Activated T-helper 1 cell treated with anti-CD3 and anti-CD28 coated beads, Interleukin-12 subunit alpha, Interleukin-12 subunit beta, Interleukin-2, Interleukin-4 antibody, amounts not matched to agents 30 ng/mL and 10 ng/mL and 1 ng/mL, durations not matched to agents 14 hours and 24 hours and 36 hours (primary cell): ENCODE measurements at places on chromosomes 2 and 18. TPM values are rescaled to one million over a fixed set of nuclear protein-coding genes. Genes with fewer than 3 reads are reported as not detected.

GRCh38 chr2:82748653-82749052, 1710.4 kb downstream of the SUCLG1 start:
- no peaks in the 10 kb centered on the region for H3K4me1 ChIP-seq
- H3K36me3 ChIP-seq: no peaks in the 10 kb centered on the region
- no peak overlapping the region for H3K4me3 ChIP-seq
- no peak overlapping the region for H3K27ac ChIP-seq
- DNase-seq: no peak

- no peaks in the 10 kb centered on the region for H3K27me3 ChIP-seq
- no peak for DNase-seq
- H3K36me3 ChIP-seq: no peaks in the 10 kb centered on the region
- H3K4me3 ChIP-seq: no peak overlapping the region
- H3K27ac ChIP-seq: no peak overlapping the region
These were observed 102.1 kb downstream of the MYOM1 start for GRCh38 chr18:3117493-3118192.

GRCh38 chr2:210611466-210611865, 55.1 kb downstream of the CPS1 start:
- no peak overlapping the region for H3K27ac ChIP-seq
- no peaks in the 10 kb centered on the region for H3K4me1 ChIP-seq
- no peak overlapping the region for H3K4me3 ChIP-seq
- DNase-seq: no peak
- H3K36me3 ChIP-seq: no peaks in the 10 kb centered on the region
- H3K27me3 ChIP-seq: no peaks in the 10 kb centered on the region

DNA sequence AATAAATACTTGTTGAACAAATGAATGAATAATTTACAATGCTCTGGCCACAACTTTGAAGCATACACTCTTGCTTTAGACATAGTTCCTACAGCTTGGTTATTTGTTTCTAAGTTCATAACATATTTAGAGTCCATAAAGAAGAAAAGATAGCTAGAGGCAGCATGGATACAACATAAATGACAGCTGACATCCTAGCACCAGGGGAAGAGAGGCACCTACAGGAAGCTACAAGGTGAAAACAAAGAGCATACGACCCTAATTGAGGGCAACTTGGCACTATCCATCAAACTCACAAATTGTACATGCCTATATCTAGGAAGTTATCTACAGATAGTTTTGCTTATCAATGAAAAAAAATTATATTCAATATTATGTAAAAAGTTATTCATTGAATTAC, 88.9 kb downstream of the PLEKHM3 start:
- peaks cover 1% of the 10 kb centered on the region for H3K27me3 ChIP-seq
- no peaks in the 10 kb centered on the region for H3K36me3 ChIP-seq
- no peak for DNase-seq
- no peaks in the 10 kb centered on the region for H3K4me1 ChIP-seq
- H3K27ac ChIP-seq: no peak overlapping the region

- H3K36me3 ChIP-seq: no peaks in the 10 kb centered on the region
- H3K4me1 ChIP-seq: no peaks in the 10 kb centered on the region
- no peak overlapping the region for H3K4me3 ChIP-seq
- no peak for DNase-seq
- no peaks in the 10 kb centered on the region for H3K27me3 ChIP-seq
These were observed 142.7 kb upstream of the DOK6 start for GRCh38 chr18:69257861-69258458.

- no peak for DNase-seq
- H3K36me3 ChIP-seq: peaks cover 2% of the 10 kb centered on the region
- no peak overlapping the region for H3K4me3 ChIP-seq
- H3K27me3 ChIP-seq: peaks cover 3% of the 10 kb centered on the region
- H3K4me1 ChIP-seq: no peaks in the 10 kb centered on the region
- no peak overlapping the region for H3K27ac ChIP-seq
These were observed 294.7 kb upstream of the EPAS1 start for GRCh38 chr2:46002507-46002883.

- H3K27me3 ChIP-seq: peaks cover 2% of the 10 kb centered on the region
- no peaks in the 10 kb centered on the region for H3K4me1 ChIP-seq
- H3K4me3 ChIP-seq: no peak overlapping the region
- no peak overlapping the region for H3K27ac ChIP-seq
These were observed 268.6 kb upstream of the AGAP1 start for GRCh38 chr2:235225261-235225660.

- no peaks in the 10 kb centered on the region for H3K36me3 ChIP-seq
- DNase-seq: no peak
- no peaks in the 10 kb centered on the region for H3K27me3 ChIP-seq
- H3K4me3 ChIP-seq: no peak overlapping the region
- H3K27ac ChIP-seq: no peak overlapping the region
These were observed 154.6 kb downstream of the OSR1 start for GRCh38 chr2:19203866-19204265.

- H3K36me3 ChIP-seq: peaks cover 7% of the 10 kb centered on the region
- H3K4me1 ChIP-seq: peaks cover 5% of the 10 kb centered on the region
- H3K27ac ChIP-seq: no peak overlapping the region
- DNase-seq: no peak
- peaks cover 2% of the 10 kb centered on the region for H3K27me3 ChIP-seq
These were observed 140.9 kb downstream of the DIS3L2 start for GRCh38 chr2:232102380-232102779.

DNA sequence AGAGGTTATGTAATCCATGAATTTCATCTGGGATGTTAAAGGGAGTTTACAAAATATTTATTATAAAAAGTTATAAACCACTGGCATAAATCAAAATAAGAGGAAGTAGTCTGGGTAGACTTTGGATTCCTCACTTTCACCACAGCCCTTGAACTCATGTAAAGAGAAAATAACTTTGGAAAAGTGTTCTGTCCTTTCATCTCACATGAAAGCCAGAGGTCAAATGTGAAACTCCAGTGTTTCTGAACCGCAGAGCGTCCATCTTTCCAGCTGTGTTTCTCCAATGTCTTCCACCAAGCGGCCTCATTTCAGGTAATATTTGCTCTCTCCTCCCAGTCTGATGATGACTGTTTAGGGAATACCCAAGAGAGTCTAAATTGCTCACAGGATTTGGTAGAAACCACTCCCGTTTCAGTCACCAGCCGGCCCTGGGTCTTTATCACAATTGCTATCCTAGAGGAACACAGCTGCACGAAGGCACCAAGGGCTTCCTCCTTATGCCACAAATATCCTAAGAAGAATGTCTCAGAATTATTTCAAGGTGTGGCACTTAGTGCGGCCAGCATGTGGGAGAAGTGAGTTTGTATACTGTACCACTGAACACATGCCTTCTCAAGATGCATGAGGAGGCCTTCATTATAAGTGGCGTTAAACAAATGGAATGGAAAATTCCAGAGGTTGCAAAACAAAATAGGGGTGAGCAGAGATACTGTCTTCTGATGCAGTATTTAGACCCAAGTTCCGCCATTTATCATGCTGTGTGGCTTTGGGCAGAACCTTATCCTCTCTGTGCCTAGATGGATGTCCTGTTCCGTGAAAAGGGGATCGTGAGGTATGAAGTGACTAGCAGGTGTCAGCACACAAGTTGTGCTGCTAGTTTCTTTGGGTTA, 63.8 kb downstream of the ACTR2 start:
- no peaks in the 10 kb centered on the region for H3K36me3 ChIP-seq
- H3K27ac ChIP-seq: no peak overlapping the region
- H3K27me3 ChIP-seq: peaks cover 35% of the 10 kb centered on the region

GRCh38 chr2:240469740-240470139, 34.3 kb downstream of the GPC1 start:
- no peak overlapping the region for H3K27ac ChIP-seq
- no peaks in the 10 kb centered on the region for H3K4me1 ChIP-seq
- H3K27me3 ChIP-seq: no peaks in the 10 kb centered on the region
- H3K4me3 ChIP-seq: no peak overlapping the region
- no peaks in the 10 kb centered on the region for H3K36me3 ChIP-seq
- no peak for DNase-seq

GRCh38 chr2:72524071-72524470, 301.8 kb downstream of the EXOC6B start:
- no peaks in the 10 kb centered on the region for H3K4me1 ChIP-seq
- no peak overlapping the region for H3K4me3 ChIP-seq
- H3K27me3 ChIP-seq: peaks cover 2% of the 10 kb centered on the region
- no peak overlapping the region for H3K27ac ChIP-seq

DNA sequence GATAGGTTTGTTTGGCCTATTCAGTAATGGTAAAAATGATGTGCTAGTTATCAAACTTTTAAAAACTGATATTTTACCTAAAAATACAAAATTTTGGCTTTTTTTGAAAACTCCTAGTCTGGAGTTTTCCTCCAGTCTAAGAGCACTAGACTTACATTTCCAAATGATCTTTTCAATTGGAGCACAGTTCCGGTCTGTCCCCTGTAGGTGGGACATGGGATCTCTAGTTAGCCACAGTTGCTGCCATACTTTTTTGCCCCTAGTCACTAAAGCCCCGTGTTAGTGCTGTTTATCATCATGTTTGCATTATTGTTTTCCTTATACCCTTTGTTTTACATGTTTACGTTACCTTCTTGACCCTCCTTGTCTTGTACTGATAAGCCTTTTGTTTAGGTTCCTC, 52.4 kb downstream of the RELCH start:
- peaks cover 8% of the 10 kb centered on the region for H3K4me1 ChIP-seq
- H3K4me3 ChIP-seq: no peak overlapping the region
- H3K36me3 ChIP-seq: peaks cover 30% of the 10 kb centered on the region
- DNase-seq: no peak
- no peaks in the 10 kb centered on the region for H3K27me3 ChIP-seq

DNA sequence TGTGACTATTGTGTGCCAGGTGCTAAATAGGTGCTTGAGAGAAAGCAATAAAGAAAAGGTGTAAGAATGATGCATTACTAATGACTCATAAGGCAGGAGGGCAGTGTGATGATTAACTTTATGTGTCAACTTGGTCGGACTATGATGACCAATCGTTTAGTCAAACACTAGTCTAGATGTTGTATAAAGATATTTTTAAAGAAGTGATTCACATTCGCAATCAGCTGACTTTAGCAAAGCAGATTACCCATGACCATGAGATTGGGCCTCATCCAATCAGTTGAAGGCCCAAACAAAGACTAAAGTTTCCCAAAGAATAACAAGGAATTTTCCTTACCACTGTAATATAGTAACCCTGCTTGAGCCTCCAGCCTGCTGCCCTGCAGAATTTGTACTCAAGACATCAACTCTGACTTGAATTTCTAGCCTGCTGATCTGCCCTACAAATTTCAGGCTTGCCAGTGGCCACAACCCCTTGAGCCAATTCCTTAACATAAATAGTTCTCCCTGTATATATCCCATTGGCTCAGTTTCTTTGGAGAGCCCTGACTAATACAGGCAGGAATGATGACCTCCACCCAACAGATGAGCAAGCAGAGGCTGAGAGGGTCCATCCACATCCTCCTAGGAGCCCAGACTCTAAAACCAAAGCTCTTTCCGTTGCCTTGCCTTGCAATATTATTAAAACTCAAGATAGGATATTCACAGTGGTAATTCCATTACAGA, 132.6 kb downstream of the ACTR3 start:
- H3K36me3 ChIP-seq: no peaks in the 10 kb centered on the region
- H3K4me3 ChIP-seq: no peak overlapping the region
- H3K27ac ChIP-seq: no peak overlapping the region
- H3K27me3 ChIP-seq: peaks cover 12% of the 10 kb centered on the region
- no peak for DNase-seq
- no peaks in the 10 kb centered on the region for H3K4me1 ChIP-seq

DNA sequence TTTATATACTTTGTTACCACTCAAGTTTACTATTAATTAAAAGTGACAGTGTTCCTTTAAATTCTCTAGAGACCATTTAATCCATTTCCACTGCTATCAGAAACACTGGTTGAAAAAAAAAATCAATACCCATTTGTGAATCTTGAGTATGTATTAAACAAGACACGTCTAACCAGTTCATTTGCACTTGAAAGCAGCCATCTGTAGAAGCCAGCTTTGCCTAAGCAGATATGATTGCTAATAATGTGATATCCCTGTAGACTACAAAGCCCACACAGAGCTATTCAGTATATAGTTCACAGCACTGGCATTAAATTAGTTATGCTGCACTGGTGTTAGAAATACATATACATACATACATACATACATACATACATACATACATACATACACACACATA, 111.8 kb upstream of the SP3 start:
- no peak for DNase-seq
- no peaks in the 10 kb centered on the region for H3K27me3 ChIP-seq
- peaks cover 5% of the 10 kb centered on the region for H3K36me3 ChIP-seq
- no peaks in the 10 kb centered on the region for H3K4me1 ChIP-seq
- H3K4me3 ChIP-seq: no peak overlapping the region

GRCh38 chr2:54871457-54872107, 148.1 kb downstream of the EML6 start:
- H3K4me1 ChIP-seq: peaks cover 13% of the 10 kb centered on the region
- no peak overlapping the region for H3K27ac ChIP-seq
- H3K36me3 ChIP-seq: no peaks in the 10 kb centered on the region
- H3K4me3 ChIP-seq: no peak overlapping the region

DNA sequence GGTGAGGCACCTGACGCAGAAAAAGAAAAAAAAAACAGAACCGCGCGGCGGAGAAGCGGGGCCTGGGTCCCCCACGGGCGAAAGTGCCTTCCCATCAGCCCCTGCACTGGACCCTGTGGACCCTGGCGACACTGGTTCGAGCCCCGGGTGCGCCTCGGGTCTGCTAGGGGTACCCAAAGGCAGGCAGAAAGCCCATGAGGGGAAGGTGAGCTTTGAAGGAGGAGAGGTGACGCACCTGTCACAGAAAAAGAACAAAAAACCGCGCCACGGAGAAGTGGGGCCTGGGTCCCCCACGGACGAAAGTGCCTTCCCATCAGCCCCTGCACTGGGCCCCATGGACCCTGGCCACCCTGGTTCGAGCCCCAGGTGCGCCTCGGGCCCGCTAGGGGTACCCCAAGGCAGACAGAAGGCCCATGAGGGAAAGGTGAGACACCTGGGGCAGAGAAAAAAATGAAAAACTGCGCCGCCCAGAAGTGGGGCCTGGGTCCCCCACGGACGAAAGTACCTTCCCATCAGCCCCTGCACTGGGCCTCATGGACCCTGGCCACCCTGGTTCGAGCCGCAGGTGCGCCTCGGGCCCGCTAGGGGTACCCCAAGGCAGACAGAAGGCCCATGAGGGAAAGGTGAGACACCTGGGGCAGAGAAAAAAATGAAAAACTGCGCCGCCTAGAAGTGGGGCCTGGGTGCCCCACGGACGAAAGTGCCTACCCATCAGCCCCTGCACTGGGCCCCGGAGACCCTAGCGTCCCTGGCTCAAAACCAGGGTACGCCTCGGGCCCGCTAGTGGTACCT, 227.4 kb downstream of the CCDC74A start:
- H3K27ac ChIP-seq: no peak overlapping the region
- no peaks in the 10 kb centered on the region for H3K4me1 ChIP-seq
- H3K27me3 ChIP-seq: no peaks in the 10 kb centered on the region
- H3K4me3 ChIP-seq: no peak overlapping the region
- H3K36me3 ChIP-seq: no peaks in the 10 kb centered on the region

- H3K36me3 ChIP-seq: no peaks in the 10 kb centered on the region
- H3K4me3 ChIP-seq: no peak overlapping the region
- H3K27me3 ChIP-seq: no peaks in the 10 kb centered on the region
- no peak overlapping the region for H3K27ac ChIP-seq
- no peak for DNase-seq
These were observed 244.1 kb downstream of the NCKAP5 start for GRCh38 chr2:133324150-133324561.

The UGT1A8 gene
- not detected in 2 replicates for total RNA-seq

The NEDD4L gene
- total RNA-seq: 3.4 and 3.8 TPM in 2 replicates

The NIFK gene
- 150 TPM in 2 replicates for total RNA-seq

The THSD7B gene
- not detected in 2 replicates for total RNA-seq

The SPATA3 gene
- not detected in 2 replicates for total RNA-seq

The RNF125 gene
- total RNA-seq: 32.2 and 34.6 TPM in 2 replicates

The SERPINB3 gene
- not detected in 2 replicates for total RNA-seq

The CFC1 gene
- not detected in 2 replicates for total RNA-seq

The LHCGR gene
- not detected in 2 replicates for total RNA-seq

The DOK6 gene
- total RNA-seq: not detected in 2 replicates
